ENCODE measurements at places on chromosomes 6 and 20.

DNA sequence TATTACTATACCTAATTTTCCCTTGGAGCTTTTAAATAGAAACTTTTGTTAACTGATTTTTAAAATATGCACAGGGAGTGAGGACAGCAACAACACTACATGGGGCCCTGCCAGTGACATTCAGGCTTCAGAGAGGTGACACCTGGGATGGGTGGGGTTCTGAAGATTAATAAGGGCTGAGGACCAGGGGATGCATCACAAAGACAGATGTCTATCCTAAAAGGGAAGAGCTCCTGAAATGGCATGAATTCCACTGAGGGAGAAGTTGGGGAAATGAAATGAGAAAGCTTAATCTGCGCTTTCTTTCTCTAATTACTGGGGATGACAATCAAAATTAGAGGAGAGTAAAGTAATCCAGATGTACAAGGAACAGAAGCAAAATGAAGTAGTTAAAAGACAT is 162.8 kb downstream of the BTBD9 start:
- no peak for DNase-seq

- no peak for DNase-seq
Observed at GRCh38 chr20:62252342-62252966, 14.1 kb downstream of the OSBPL2 start.

- no peak for DNase-seq
Observed at GRCh38 chr20:17854307-17854903, 114.2 kb downstream of the SNX5 start.

DNA sequence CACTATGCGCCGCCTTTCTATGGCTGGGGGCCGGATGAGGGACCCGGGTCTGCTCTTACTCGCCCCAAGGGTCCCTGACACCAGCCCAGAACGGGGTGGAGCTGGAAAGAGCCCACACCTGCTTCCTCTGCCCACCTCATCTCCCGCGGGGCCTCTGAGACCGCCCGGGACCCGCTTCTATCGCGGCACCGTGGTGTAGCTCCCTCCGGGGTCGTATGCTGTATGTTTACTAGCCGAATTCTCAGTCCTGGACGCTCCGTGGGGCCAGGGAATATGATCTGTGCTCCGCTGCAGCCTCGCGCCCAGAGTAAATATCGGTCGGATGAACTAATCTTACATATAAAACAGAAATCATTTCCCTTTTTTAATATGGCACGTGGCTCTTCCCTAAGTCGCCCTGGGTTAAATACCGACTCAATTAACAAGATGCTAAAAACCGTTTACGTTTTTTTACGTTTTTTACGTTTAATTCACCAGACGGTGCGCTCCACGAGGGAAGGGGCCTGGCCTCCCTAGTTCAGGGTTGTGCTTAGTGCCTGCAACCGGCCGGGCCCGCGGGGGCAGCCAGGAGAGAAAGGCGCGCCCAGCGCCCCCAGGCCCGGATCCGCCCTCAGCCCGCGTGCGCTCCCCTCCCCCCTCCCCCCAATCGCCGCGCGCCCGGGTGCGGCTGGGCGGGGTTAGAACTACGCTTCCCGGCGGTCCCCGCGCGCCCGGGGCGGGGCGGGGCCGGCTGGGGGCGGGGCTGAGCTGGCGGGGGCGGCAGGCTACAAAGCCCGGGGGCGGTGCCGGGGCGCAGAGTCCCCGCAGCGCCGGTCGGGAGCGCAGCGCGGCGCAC is at the start of gene RBM38:
RBM38 (plus strand) TSS at position 793 of the 835 bp plus-strand sequence. CDS start 186 bp downstream, outside the sequence.
- peak; percentile 79 for DNase-seq

DNA sequence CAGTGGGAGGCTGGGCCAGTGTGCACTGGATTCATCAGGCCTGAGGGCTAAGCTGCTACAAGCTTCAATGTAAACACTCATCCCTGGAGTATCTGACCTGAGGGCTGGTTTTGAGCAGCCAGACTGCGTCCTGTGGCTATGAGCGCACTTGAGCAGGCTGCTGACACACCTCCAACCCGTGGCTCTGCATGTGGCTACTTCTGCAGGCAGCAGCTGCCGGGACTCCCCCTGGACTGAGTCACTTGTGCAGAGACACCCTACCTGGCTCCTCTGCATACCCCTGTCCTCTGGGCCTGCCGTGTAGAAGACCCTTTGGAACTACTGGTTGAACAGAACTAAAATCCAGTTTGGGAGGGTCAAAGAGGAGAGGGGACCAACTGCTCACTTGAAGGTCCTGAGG is 172.0 kb downstream of the SCP2D1 start:
- no peak for DNase-seq

- DNase-seq = no peak
Observed at GRCh38 chr6:158233214-158233795, 65.2 kb downstream of the GTF2H5 start.

DNA sequence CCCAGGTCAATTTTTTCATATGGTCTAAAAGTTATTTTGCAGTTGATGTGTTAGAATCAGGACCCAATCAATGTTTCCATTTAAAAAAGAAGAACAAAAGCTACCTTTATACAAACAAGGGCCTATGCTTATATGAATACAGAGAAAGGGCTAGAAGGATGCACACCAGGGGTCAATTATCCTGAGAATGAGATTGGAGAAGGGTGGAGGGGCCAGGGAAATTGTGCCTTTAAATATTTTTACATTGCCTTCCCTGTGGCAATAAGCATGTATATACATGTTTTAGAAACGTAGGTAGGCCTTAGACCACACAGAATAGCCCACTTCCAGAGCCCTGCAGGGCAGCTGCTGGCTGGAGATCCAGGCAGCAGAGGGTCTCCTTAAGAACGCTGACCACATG is 12.7 kb downstream of the EXOC2 start:
- DNase-seq = no peak

DNA sequence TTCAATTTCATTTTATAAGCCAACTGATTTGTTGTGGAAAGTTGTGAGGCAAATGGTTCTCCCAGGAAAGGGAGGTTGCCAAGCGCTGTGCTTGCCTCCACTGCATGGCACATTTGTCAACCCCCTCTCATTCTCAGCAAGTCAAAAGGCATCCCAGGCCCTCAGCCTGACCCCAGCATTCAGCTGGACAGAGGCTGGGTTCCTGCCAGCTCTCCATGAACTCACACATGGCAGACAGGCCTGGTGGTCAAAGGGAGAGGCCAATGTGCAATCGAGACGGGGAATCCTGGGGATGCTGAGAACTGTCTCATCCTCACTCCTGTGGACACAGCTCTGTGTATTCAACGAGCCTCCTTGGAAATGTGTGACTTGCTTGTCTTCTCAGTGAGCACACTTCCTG is 106.0 kb upstream of the CDH4 start:
- DNase-seq = no peak

DNA sequence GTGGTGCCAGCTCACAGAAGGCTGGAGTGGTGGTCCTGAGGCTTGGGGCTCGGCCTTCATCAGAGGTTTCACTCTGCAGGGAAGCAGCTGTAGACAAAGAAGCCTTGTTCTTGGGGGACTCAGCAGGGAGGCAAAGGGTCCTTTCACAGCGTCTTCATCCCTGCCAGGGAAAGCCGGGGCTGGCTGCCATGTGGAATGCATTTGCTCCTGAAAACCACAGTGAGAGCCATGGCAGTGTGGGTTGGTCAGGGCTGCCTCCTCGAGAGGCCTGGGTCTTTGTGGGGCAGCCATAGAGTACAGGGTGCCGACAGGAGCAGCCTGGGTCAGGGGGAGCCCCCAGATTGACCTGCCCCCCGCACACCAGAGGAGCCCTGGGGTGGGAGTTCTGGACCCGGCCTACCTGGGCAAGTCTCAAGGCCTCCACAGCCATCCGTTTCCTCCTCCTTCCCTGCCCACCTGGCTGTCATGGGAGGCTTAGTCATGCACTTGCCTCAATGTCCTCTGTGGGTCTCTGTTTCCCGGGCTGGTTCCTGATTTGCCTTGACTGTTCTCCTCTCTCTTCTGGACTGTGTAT is 144.0 kb downstream of the CDC5L start:
- no peak for DNase-seq

- DNase-seq = no peak
Observed at GRCh38 chr6:39910164-39910563, 24.1 kb downstream of the MOCS1 start.

DNA sequence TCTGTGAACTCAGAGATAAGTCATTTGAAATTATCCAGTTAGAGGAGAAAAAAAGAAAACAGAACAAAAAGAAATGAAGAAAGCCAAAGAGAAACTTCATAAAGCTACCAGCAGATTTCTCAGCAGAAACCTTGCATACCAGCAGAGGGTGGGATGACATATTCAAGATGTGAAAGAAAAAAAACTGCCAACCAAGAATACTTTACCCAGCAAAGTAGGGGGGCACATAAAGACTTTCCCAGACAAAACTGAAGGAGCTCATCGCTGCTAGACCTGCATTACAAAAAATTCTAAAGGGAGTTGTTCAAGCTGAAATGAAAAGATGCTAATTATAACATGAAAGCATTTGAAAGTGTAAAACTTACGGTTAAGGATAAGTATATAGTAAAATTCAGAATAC is 246.3 kb downstream of the FNDC1 start:
- no peak for DNase-seq

DNA sequence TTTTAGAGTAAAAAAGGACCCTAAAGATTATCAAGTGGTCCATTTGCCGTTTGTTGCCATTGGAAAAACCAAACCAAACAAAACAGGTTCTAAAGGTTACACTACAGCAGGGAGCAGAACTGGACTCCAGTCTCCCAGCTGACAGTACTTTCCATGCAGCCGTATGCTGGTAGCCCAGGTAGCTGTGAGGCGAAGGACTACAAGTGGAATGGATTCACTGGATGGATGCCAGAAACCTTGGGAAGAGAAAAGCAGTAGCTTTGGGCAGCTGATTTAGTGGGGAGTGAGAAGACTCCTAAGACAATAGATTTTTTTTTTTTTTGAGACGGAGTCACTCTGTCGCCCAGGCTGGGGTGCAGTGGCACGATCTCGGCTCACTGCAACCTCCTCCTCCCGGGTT is 88.3 kb downstream of the SASH1 start:
- DNase-seq = no peak

GRCh38 chr6:166236596-166236995 is 68.9 kb upstream of the TBXT start:
- DNase-seq = no peak

DNA sequence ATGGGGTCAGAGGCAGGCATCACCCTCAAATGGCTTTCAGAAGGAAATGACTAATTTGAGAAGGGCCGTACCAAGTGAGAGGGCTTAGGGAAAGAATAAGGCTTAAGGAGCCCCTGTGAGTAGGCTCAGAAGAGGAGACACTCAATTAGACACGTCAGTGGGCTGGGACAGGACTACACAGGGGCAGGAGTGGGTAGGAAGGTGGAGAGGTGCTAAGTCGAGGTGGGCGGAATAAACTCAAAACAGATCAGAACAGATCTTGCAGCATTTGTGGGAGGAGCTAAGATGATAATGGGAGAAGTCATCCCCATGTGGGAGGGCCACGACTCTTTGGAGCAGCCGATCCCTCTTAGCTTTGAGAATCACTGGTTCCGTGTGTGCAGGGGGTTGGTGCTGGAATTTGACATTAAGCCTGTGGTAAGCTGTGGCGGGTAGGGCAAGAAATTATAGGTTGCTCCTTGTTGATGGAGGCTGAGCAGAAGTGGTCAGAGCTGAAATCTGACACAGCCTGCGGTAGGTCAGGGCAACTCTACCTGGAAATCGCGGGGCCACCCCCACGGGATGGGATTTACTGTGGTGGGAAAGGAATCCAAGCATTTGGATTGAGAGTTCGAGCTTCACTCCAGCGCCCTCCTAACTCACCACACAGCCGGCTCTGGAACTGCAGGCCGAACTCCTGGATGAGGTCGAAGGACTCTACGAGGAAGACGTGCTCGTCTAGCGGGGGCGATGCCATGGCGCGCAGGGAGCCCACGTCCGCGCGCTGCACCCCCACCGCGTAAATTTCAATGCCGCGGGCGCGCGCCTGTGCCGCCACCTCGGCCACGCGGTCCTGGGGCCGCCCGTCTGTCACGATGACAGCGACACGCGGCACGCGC is 2.8 kb upstream of the RBPJL start:
- DNase-seq = no peak

DNA sequence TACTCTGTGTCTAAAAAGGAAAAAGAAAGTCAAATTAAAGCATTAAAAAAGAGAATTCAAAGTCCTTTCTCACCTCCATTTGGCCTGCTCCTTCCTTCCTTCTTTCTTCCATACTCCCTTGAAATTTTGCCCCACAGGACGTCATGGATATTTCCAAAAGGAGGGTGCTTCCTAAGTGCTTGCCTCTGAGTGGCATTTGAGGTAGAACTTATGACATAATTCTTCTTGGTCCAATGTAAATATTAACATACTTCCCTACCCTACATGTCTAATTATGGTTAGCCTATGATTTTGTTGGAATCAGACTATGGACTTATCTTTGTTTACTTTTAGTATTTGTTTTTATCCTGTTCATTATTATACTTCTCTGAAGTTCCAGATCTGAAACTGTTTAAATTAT is 132.3 kb downstream of the PFDN4 start:
- no peak for DNase-seq

DNA sequence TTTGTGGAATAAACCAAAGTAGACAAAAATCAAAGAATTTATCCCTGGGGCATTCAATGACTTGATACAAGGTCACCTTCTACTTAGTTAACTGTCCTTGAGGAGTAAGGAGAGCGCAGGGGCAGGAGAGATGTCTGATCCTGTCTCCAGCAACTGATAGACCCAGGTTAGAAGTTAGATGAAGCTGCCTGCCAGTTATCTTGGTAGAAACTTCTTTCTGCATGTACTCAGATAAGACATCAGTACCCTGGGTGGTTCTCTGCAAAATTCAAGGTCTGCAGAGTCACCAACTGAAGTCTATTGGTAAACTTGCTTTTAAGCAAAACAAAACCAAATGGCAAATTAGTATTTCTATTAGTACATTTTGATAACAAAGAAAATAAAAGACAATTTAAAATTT is 2.7 kb downstream of the SGK1 start:
- no peak for DNase-seq

GRCh38 chr6:152233547-152234320 is 403.4 kb downstream of the SYNE1 start:
- DNase-seq = no peak

GRCh38 chr6:51996296-51996947 is 91.0 kb downstream of the PKHD1 start:
- no peak for DNase-seq

DNA sequence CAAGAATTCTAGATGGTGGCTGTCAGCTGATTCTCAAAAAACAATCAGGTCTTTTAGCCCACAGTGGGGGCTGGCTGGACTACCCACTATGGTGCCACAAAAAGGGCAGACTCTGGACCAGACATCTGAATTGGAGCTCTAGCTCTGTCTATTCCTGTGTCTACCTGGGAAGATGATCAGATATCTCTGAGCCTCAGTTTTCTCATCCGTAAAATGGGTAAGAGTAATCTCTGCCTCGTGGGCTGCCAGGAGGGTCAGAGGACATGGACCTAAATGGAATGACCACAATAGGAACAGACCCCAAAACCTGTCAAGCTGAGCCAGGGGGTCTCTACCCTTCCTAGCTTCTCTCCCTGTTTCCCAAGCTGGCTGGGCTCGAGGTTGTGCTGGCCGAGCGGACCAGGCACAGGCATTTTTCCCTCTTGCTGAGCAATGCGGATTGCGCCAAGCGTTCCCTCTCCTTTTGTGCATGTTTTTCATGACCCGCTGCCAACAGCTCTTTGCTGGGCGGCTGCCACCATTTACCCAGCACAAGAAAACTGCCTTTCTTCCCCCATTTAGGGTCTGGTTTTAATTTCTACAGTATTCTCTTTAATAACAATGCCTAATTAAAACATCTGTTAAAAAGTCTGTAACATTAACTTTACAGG is 74.7 kb upstream of the MAFB start:
- no peak for DNase-seq

All from stimulated activated CD4-positive, alpha-beta T cell treated with anti-CD3 and anti-CD28 coated beads, Interleukin-4, amount 100 ng/mL, for 48 hours (primary cell).